ENCODE measurements at places on chromosomes 5 and 9. TPM values are rescaled to one million over a fixed set of nuclear protein-coding genes. Genes with fewer than 3 reads are reported as not detected.

GLIPR2 gene
- total RNA-seq: 40.6 TPM

OSMR gene
- total RNA-seq: 36.7 TPM

CDX1 gene
- total RNA-seq: not detected

- DNase-seq: no peak
Measured at GRCh38 chr5:119626086-119626485, 3.3 kb upstream of the FAM170A start.

GRCh38 chr9:77440057-77440456 is 208.1 kb downstream of the GNA14 start:
- DNase-seq: peak; percentile 66

DNA sequence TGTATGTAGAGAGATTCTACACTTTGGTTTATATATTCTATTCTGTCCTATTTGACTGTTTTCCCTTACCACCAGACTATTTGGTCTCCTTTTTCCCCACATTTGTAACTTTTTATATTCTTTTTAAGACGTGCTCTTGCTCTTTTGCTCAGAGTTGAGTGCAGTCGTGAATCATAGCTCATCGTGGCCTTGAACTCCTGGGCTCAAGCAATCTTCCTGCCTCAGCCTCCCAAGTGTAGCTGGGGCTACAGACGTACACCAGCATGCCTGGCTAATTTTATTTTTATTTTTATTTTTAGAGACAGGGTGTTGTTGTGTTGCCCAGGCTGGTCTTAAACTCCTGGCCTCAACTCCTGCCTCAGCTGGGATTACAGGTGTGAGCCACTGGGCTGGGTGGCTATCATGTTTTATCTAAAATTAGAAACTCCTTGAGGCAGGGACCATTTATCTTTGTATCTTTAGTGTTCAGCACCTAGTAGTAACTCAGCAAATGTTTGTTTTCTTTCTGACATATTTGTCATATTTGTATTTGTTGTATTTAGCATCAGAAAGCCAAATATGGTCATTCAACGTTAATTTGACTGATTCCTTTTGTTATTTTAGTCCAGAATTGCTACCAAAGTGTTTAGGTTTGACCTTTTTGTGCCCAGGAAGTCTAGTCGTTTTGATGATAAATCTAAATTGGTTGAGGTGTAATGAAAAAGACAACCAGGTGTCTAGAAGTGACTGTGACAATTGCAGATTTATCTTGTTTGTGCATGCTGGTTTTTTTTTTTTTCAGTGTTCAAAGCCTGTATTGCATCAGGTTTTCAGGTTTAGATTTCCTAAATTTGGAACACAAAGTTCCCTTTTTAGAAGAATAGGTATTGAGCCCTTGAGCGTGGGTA is 44.3 kb downstream of the ERBIN start:
- no peak for DNase-seq

- no peak for DNase-seq
Measured at GRCh38 chr9:109966643-109967368, 186.8 kb downstream of the PALM2AKAP2 start.

- DNase-seq: peak; percentile 90
Measured at GRCh38 chr5:174311531-174312269, 266.2 kb downstream of the NSG2 start.

- peak; percentile 46 for DNase-seq
Measured at GRCh38 chr5:39437467-39437866, 12.7 kb upstream of the DAB2 start.

- no peak for DNase-seq
Measured at GRCh38 chr5:18270635-18271338, 636.5 kb downstream of the TAF11L14 start.

DNA sequence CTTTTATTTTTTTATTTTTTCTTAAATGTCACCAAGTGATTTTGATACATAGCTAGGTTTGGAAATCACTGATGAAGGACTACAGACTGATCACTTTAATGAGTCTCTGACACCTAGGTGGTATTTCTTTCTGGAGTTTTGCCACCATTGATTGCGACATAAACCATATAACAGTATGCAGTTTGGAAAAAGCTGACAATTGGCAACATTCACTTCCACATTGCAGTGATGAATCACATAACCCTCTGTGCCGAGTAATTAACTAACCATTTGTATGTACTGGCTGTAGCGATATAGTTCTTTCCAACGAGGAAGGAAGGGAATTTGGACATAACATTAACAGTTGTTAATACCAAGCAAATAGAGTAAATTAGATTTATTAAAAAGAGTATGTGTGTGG is 222.9 kb upstream of the EFNA5 start:
- peak; percentile 32 for DNase-seq

All from stomach (tissue), 19 donors.